Frontal cortex (tissue), 4 donors: ENCODE measurements at places on chromosomes 3 and 15.
A peak's percentile ranks its signal among the peaks of the same experiment; 100 is the strongest.

- DNase-seq: no peak
These were observed 412.8 kb downstream of the PYDC2 start for GRCh38 chr3:191873736-191874135.

- no peak for DNase-seq
These were observed 55.8 kb downstream of the ST8SIA2 start for GRCh38 chr15:92449476-92449875.

DNA sequence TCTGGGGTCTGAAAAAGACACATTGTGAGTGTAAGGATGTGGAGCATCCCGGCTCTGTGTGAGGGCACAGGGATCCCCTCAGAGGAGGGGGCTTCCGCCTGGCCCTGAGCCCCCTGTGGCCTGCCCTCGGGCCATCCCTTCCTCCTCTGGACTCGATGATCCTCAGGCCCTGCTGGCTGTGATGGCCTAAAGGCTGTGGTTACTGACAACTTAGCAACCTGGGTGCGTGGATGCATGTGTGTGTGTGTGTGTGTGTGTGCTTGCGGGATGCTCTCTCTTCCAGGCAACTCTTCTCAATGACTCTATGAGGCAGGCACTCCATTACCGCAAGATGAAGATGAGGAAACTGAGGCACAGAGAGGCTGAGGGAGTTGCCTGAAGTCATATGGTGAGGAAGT is 66.0 kb downstream of the ASB7 start:
- DNase-seq: no peak

DNA sequence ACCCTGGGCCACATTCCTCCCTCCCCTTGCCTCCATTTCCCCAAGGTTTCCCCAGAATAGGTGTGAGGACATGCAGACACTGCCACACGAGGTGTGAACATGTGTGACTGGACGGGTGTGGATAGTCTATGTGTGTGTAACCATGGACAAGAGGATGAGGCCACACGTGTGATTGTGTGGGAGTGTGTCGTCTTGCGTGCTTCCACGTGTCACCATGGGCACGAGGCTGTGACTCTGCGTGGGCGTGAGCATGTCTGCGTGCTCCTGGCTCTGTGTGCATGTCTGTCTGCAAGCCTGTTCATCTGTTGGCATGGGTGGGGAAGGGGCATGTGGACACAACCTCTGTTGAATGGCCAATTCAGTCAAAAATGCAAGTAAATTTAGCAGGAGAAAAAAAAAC is 6.2 kb upstream of the MYL3 start:
- DNase-seq: no peak

GRCh38 chr3:195715583-195716266 is 5.1 kb upstream of the MUC20 start:
- DNase-seq: no peak

DNA sequence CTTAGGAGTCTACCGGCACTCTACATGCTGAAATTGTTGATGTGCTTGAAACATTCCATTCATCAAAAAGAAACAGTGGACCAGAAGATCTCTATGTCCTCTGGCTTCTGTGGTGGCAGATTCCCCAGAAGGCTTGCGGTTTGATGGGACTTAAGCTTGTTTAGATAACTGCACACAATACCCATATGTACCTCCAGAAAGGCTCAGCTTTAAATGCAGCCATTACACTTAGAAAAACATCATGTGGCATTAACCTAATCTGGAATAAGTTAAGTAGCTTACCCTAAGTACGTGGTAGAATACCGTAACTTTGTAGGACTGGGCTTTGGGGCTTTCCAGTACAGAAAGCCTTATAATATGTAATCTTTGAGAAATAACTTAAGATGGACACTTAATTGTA is 187.3 kb downstream of the RBMS3 start:
- DNase-seq: no peak

DNA sequence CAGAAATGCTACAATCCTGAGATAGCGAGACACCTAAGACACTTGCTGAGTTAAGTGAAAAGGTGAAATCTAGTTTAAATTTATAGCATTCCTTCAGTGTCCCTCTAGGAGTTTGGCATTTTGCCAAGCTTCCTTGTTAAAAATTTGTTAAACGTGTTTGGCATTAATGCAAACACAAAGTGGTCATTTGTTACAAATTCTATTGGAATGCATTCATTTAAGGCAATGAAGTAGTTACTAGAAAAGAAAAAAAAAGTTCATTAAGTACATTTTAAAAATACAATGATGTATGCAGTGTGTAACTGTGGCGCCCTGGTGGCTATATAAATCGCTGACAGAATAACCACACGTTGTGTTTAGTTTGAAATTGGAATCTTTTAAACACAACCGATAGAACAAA is 31.3 kb upstream of the WNT5A start:
- DNase-seq: no peak

DNA sequence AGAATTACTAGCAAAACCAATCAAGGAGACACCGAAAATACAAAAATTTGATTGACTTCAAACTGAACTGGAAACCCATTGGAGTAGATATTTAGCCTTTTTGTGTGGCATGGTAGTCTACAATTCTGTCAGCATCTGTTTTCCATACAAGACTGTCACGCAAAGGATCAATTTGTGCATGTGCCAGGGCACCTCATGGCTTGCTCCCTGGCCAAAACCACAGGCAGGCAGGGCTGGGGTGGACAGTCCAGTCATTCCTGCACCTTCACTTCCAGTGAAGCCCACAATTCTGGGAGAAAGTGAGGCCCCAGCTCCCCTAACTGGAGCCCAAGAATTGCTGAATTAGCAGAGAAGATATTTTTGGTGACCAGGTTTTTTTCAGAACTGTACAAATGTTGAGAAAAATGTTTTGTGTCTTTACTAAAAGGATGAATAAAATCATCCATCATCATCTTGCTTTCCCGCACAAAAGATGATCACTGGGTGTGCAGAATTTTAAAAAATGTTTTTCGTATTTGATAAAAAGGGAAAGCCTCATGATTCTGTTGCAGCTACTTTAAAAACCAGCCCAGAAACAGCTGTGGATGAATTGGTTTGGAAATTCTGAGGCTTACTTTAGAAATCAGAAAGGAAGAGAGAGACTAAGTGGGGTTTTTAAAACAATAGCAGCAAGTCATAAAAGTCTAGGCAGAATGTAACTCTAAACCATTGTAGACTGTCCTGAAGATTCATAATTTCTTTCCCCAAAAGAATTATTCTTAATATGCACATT is 86.4 kb downstream of the PCCB start:
- no peak for DNase-seq

- DNase-seq: no peak
These were observed 15.8 kb downstream of the ITGA11 start for GRCh38 chr15:68416158-68416535.

- peak; percentile 50 for DNase-seq
These were observed 86.9 kb downstream of the KLF15 start for GRCh38 chr3:126270145-126270811.

DNA sequence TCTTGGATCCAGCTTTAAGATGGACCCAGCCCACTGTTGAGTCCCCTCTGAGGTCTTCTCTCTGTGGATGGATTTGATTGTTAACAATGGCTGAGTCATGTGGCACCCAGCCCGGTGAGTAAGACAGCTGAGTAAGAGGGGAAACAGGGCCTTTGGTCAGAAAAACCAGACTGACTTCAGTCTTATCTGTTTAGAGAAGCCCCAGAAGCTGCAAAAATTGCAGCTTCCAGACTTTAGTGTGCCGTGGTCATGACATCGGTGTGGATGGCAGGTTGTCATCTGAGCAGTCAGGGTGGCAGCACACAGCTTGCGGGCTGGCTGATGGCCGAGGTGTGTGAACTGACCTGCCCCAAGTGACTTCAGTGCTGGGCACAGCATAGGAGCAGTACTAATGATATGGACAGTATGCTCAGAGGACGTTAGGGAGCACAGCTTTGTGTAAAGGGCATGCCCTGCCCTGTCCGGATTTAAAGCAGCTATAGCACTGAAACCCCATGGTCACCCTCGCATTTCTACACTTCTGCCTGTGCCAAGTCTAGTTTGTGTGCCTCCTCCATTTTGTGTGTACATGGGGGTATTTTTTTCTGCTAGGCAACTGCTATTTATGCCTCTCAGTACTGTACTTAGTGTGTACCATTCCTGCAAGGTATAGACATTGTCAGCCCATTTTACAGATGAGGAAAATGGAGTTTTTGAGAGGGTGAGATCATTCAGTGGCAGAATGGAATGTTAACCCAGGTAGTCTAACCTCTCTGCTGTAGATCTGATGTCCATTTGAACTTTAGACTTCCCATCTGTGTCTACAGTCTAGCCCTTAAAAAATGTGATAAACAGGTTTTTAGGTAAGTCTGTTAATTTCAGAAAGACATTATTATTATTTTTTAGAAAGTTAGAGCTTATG is 44.4 kb downstream of the FLNB start:
- DNase-seq: no peak

GRCh38 chr3:156551746-156552145 is 3.2 kb downstream of the SSR3 start:
- no peak for DNase-seq

- DNase-seq: no peak
These were observed 44.8 kb downstream of the ALDH1L1 start for GRCh38 chr3:126135406-126136076.

DNA sequence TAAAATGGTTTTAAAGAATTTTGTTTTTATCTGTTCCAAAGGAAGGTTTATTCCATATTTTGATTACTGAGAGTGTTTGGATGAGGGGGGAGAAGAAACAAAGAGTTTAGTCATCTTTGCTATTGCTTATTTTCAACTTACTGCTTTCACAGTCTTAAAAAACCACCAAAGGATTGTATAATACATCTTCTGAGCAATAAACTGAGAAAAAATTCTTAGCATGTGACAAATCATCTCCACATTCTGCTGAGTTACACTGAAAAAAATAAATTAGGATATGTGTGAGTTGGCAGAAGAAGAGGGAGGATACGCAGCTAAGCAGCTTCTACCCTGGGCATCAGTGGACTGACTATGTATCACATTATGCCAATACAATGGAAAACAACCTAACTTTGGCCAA is 23.2 kb upstream of the ACTC1 start:
- no peak for DNase-seq

- no peak for DNase-seq
These were observed 12.4 kb downstream of the ATR start for GRCh38 chr3:142566096-142566495.

- no peak for DNase-seq
These were observed 162.8 kb upstream of the PEX5L start for GRCh38 chr3:180199417-180199995.

DNA sequence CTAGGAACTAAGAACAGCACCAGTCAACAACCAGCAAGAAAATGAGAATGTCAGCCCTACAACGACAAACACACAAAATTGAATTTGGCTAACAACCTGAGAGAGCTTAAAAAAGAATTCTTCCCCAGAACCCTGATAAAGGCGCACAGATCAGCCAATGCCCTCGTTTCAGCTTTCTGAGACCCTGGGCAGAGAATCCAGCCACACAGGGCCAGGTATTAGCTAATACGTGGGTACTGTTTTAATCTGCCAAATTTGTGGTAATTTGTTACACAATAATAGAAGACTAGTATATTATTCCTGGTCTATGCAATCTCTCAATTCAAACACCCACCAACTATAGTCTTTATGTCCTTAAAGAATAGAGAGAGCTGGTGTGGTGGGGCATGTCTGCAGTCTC is 291.6 kb upstream of the GADL1 start:
- DNase-seq: no peak

DNA sequence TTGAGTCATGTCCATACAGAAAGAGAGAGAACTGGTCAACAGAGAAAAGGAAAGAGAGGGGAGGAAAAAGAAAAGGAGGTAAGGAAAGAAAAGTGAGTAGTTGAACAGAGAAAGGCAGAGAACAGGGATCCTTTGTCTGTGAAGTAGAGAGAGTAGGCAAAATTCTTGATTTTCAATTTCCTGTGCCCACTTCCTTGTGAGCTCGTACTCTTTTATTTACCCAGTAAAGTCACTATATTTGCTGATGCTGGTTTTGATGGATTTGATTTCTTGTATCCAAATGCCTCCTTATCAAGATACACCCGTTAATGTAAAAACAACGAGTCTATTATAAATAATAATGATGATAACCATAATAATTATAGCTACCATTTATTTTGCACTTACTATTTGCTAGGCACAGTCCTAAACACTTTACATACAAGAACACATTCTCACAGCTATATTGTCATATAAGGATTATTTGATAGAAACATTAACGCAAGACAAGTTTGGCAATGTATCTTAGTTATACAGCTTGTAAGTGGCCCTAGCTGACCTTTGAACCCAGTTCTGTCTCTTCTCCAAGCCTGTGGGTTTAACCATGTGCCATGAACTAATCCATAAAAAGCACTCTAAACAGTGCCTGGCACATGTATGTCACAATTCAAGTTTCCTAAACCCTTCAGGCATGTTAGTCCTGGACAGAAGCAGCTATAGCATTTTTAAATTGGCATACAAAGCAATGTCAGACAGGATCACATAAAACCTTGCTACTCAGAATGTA is 6.7 kb upstream of the P2RY1 start:
- no peak for DNase-seq

DNA sequence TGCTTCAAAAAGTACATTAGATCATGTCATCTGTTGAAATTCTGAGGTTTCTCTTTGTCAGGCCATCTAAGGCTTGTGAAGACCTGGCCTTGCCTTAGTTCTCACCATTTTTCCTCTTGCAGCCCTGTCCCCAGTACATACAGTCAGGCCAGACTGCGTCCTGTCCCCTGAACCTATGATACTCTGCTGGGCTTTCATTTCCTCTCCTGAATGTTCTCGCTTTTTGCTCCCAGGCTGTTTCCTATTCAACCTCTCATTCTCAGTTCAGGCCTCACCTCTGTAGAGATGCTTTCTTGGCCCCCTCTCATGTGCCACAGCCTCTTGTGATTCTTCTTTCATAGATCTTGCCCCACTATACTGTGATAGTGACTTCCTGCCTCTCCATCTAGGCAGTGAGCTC is 648.8 kb upstream of the KCNMB2 start:
- no peak for DNase-seq

DNA sequence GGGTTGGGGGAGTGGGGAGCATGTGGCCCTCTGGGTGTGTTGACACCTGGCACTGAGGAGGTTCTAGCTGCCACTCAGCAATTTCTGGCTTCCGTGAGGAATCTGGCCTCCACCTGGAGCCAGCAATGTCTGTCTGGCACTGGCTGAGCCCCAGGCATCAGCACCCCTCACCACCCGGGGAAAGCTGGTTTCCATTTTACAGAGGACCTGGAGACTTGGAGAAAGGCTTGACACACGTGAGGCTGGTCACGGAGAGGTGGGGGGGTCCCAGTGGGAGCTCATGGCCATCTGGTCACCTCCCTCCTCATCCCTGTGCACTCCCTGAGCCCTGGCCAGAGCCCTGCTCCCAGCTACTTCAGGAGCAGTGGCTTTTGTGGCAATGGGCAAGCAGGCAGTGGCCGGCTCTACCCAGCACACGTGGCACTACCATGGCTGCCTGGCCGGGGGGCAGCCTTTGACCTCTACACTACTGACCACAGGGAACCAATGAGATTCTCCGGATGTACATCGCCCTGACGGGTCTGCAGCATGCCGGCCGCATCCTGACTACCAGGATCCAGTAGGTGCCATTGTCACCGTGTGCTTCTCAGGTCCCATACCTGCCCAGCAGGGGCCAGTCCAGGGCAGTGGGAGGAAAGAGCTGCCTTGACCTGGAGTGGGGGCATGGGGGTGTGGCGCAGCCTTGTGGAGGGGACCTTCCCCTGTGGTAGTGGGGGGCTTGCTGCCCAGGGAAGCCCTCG is 28.5 kb downstream of the ACAD9 start:
- DNase-seq: no peak
